Prostate gland (tissue), 2 donors: ENCODE measurements at places on chromosomes 1 and 21. TPM values are rescaled to one million over a fixed set of nuclear protein-coding genes. Genes with fewer than 3 reads are reported as not detected.

Gene AADACL4
- total RNA-seq = not detected

- DNase-seq = no peak
Measured at GRCh38 chr1:155287987-155288543, 10.8 kb downstream of the HCN3 start.

Gene ARMH1
- 1.0 TPM for total RNA-seq

DNA sequence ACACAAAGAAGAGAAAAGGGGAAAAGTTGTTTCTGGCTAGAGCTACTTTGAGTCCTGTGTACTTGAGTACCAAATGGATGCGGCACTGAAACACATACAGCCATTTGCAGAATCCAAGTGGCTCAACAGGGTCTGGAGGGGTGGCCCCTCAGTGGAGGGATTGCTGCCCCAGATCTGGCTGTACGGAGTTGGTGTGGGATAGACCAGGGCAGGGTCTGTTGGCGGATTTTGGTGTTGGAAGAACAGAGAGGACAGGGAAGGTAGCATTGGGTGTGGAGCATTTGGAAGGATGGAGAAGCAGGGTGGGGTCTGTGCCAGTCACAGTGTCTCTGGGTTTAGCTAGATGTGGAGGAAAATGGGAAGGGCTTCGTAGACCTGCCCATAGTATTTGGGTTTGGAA lies 220.5 kb downstream of the CAMTA1 start:
- DNase-seq = no peak

DNA sequence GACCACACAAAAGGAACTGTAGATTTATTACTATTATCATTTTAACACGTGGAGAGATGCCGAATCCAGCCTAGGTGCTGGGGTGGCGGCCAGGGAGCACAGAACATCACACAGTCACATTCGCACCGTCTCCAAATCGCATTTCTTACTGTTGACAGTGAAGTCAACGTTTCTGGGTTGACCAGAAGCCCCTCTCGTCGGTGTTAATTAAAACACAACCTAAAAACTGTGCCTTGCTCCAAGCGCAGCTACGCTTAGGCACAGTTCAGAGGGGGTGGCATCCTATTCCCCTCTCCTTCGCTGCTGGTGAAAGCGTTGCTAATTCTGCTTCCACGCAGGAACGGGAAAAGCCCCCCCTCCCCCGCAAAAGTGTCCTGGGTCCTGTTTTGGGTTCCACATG lies 4.1 kb downstream of the RIPK4 start:
- no peak for DNase-seq

GRCh38 chr1:40861224-40862003 lies 749 bp downstream of the CITED4 start:
- DNase-seq = no peak

Gene COL8A2
- 10.7 TPM for total RNA-seq

Gene LCE1D
- total RNA-seq = not detected

Gene PTCH2
- 31.9 TPM for total RNA-seq

GRCh38 chr1:179870870-179871269 lies 6.7 kb downstream of the TOR1AIP2 start:
- no peak for DNase-seq

Gene MAD2L2
- 67.8 TPM for total RNA-seq

Gene ZBTB18
- total RNA-seq = 40.8 TPM

DNA sequence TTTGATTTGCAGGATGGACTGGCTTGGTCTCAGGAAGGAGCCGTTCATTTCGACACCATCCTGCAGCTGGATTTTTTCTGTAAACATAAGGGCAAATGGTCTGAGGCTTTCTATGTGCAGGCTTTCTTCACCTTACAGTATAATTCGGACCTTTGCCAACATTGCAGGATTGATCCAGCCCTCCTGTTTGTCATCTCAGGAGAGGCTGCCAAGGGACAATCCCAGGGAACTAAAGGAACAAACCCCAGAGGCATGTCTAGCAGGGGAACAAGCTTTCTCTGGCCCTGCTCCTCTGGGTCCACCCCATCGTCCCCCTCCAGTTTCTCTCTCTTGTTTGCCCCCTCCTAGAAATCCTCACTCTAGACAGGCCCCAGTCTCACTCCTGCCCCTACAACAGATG lies 24.8 kb upstream of the GBP6 start:
- DNase-seq = peak; percentile 14

Gene COL6A2
- 474 TPM for total RNA-seq

GRCh38 chr21:39009587-39010225 lies 173.5 kb downstream of the PSMG1 start:
- DNase-seq = no peak

- DNase-seq = no peak
Measured at GRCh38 chr1:170265234-170265633, 119.5 kb downstream of the NTMT2 start.

Gene CPT2
- 30.6 TPM for total RNA-seq

GRCh38 chr21:45327441-45328197 lies 39.9 kb upstream of the POFUT2 start:
- DNase-seq = no peak

DNA sequence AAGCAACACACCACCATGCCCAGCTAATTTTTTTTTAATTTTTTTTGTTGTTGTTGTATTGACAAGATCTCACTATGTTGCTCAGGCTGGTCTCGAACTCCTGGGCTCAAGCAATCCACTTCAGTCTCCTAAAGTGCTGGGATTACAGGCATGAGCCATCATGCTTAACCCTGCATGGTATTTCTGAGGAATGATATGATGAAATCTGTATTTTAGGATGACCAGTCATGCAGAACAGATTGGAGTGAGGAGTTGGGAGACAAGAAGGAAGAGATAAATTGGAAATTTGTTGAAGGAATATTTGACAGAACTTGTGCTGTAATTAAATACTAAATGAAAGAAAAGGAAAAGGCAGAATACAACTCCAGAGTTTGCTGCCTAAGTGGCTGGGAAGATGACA lies 4.7 kb upstream of the NDUFS5 start:
- DNase-seq = no peak

Gene WLS
- 74.5 TPM for total RNA-seq

- DNase-seq = no peak
Measured at GRCh38 chr1:204146965-204147364, 4.9 kb downstream of the ETNK2 start.

- peak; percentile 67 for DNase-seq
Measured at GRCh38 chr1:78114034-78114956, 68.5 kb downstream of the GIPC2 start.

- DNase-seq = no peak
Measured at GRCh38 chr1:192516776-192517297, 58.7 kb upstream of the RGS1 start.

GRCh38 chr1:182213163-182213562 lies 151.7 kb upstream of the ZNF648 start:
- no peak for DNase-seq

GRCh38 chr1:30757352-30758120 lies at the start of gene LAPTM5:
Gene LAPTM5 (minus strand): TSS chr1:30757774. CDS start chr1:30757745, 29 bp downstream.
- DNase-seq = no peak

Gene CLCA2
- total RNA-seq = 2.7 TPM

- DNase-seq = no peak
Measured at GRCh38 chr1:206937425-206937824, 8.8 kb downstream of the PIGR start.

DNA sequence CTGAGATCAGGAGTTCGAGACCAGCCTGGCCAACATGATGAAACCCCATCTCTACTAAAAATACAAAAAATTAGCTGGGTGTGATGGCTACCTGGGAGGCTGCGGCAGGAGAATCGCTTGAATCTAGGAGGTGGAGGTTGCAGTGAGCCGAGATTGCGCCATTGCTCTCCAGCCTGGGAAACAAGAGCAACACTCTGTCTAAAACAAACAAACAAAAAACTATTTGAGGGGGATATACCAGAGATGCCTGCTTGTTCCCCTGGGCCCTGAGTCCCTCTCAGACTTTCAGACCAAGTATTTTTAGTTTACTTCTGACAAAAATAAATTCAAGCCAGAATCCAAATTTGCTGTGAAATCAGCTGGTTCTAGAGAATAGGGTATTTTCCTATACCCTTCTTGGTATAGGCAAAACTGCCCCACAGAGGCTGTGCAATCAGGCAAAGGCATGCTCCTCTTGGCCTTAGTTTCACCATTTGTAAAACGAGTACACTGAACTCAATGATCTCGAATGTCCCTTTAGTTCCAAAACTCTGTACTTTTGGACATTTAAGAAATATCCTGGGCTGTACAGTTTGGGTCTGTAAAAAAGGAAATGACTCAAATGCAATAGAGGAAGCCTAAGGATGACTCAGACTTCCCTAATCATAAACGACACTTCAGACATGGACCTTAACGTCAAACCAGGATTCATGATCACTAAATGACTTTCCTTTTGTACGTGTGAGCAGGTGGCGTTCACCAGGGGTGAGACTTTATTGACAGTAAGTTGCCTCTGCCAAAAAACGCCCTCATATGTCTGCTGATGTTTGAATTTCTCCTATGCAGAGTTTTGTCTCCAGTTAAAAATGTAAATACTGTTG lies 16.1 kb downstream of the ENSA start:
- DNase-seq = peak; percentile 44

Gene ATP1A4
- 2.8 TPM for total RNA-seq

- no peak for DNase-seq
Measured at GRCh38 chr21:26506956-26507355, 66.1 kb downstream of the CYYR1 start.

DNA sequence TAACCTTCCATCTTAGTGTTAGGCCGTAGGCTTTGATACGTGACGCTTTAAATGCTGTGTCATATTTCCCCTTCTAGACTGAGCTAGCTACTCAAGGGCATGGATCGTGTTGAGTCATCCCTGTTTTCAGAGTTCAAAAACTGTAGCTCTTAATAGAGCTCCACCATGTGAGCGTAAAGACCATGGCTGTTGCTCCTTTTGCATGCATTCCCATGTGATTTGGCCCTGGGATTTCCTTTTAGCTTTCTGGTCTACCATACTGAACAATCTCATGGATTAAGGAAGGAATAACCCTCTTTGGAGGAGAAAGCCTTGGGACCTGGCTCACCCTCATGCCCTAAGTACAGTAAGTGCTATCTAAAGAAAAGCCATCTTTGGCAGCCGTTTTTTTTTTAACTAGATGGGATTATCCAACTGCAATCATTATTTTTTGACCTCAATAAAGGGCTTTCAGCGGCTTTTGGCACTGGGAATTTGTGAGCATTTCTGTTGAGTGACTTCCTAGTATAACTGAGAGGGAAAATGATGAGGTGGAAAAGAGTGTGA lies 76.6 kb downstream of the PLPP3 start:
- no peak for DNase-seq

Gene LCE6A
- total RNA-seq = not detected

DNA sequence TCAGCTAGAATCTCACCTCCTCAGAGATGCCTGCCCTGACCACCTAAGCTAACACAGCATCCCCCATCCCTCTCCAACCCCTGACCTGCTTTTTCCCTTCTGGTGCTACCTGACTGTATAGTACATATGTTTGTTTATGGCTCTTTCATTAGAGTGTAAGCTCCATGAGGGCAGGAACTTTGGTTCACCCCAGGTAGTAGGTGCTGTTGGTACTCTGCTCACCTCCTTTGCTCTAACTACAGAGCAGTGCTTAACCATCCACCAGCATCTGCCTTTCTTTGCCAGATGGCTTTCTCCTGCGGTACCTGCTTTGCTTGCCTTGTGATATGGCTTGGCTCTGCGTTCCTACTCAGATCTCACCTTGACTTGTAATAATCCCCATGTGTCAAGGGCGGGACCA lies 18.7 kb upstream of the BLACAT1 start:
- no peak for DNase-seq

Gene KCNQ4
- 3.1 TPM for total RNA-seq

- no peak for DNase-seq
Measured at GRCh38 chr21:44967082-44968047, 27.5 kb downstream of the SLX9 start.

Gene DENND2D
- 37.2 TPM for total RNA-seq

- peak; percentile 72 for DNase-seq
Measured at GRCh38 chr1:31704271-31705079, 658 bp upstream of the COL16A1 start.

- no peak for DNase-seq
Measured at GRCh38 chr21:37136744-37137143, 63.7 kb downstream of the TTC3 start.

DNA sequence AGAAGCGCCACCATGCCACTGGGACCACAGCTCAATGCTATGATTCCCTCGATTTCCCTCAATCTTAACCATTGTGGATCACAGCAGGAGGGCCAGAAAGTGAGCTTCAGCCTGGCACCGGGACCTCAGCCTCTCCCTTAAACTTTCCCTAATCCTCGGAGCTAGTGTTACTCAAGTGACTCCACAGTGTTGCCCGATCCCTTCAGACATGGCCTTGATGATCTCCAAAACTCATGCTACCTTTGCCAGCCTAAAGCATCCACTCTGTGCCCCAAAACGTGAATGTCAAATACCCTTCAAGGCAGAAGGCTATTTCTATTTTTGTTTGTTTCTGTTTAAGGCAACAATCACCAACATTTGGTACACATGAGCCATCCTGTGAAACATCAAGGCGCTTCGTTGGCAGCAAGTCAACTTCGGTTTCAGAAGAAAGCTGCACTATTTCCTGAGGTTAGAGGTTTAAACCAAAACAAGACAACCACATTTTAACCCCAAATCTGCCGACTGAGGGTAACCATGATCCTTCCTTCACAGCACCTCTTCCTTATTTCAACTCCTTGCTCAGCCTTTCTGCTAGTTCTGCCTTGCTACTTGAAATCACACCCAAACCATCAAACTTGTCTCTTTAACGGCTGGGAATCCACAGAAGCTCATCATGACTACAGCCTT lies 94.4 kb upstream of the KRTAP19-8 start:
- DNase-seq = no peak
